Activated CD8-positive, alpha-beta memory T cell treated with anti-CD3 and anti-CD28 coated beads for 48 hours (primary cell): ENCODE measurements at places on chromosomes 16 and 17.

GRCh38 chr16:86365513-86366273 lies 144.6 kb upstream of the FOXF1 start:
- no peak for DNase-seq

GRCh38 chr17:31388351-31388750 lies 3.1 kb upstream of the RAB11FIP4 start:
- DNase-seq = no peak

- no peak for DNase-seq
Observed at GRCh38 chr16:86379505-86379846, 130.9 kb upstream of the FOXF1 start.

DNA sequence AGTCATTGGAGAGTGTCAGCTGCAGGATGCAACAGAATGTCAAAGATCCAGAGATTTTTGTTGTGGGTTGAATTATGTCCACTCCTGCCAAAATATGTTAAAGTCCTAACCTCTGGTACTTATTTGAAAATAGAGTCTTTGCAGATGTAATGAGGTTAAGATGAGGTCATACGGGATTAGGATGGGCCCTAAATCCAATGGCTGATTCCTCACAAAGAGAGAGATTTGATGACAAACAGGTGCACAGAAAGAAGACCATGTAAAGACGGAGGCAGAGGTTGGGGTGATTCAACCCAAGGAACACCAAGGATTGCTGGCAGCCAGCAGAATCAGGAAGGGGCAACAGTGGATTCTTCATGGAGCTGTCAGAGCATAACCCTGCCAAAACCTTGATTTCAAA lies 34.5 kb upstream of the USP22 start:
- DNase-seq = no peak

- no peak for DNase-seq
Observed at GRCh38 chr17:72382971-72383722, 262.3 kb downstream of the SOX9 start.

- no peak for DNase-seq
Observed at GRCh38 chr16:47037396-47037745, 63.9 kb upstream of the DNAJA2 start.

- DNase-seq = no peak
Observed at GRCh38 chr16:88926374-88926990, 50.5 kb downstream of the CBFA2T3 start.

DNA sequence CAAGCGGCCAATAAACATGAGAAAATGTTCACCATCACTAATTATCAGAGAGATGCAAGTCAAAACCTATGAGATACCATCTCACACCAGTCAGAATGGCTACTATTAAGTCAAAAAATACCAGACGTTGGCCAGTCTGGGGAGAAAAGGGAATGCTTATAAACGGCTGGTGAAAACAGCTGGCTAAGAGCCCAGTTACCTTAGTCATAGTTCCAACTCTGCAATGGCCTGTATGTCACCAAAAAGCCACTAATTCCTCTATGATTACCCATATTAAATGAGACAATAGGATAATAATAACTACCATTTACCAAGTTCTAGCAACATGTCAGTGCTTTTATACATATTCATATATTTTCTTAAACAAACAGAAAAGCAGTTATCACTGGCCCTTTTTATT lies 42.9 kb upstream of the CDRT4 start:
- DNase-seq = no peak

DNA sequence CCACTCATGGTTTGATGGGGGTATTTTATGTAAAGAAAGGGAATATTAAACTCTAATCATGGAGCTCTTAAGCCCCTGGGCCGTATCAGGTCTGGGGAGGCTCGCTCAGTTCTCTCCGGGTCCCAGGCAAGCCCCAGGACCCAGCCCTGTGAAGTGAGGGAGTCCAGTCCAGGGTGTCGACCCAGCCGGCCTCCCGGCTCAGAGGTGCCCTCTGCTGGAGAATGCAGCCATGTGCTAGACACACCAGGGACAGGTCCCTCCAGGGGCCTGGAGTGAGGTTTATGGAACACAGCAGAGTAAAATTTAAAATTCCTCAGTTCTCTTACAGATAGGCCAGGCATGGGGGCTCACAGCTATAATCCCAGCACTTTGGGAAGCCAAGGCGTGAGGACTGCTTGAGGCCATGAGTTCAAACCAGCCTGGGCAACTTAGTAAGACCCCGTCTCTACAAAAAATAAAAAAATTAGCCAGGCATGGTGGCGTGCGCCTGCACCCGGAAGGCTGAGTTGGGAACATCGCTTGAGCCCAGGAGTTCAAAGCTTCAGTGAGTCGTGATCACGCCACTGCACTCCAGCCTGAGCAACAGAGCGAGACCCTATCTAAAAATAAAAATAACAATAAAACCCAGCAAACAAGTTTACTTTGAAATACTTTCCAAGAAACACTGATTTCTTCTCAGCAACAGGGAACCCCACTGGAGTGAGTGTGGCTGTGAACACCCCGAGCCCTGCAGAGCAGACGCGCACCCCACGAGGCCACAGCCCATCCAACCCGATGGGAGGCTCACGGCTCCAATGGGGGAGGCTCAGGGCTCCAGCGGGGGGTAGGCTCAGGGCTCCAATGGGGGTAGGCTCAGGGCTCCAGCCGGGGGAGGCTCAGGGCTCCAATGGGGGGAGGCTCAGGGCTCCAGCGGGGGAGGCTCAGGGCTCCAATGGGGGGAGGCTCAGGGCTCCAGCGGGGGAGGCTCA lies 72.2 kb downstream of the ZNF778 start:
- peak; percentile 18 for DNase-seq

DNA sequence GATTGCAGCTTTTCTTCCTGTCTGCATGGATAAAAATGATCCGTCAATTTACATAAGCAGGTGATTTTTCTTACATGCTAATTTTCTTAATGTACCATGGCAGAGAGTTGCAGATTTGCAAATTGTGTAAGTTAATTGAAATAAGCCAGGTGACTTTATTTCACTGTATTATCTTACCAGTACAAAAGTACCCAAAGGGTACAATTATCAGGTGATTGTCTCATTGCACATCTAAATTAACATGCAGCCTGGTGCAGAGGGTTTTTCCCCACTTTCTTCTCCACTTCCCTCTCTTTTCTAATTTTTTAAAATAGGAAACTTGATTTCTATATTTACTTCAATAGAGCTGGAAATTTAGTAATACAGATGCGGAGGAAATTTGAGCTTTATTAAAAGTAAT lies 11.2 kb downstream of the NLK start:
- no peak for DNase-seq

- DNase-seq = no peak
Observed at GRCh38 chr17:82016875-82017459, 5.7 kb downstream of the CENPX start.

- DNase-seq = no peak
Observed at GRCh38 chr17:78325076-78325687, 34.7 kb downstream of the SOCS3 start.

DNA sequence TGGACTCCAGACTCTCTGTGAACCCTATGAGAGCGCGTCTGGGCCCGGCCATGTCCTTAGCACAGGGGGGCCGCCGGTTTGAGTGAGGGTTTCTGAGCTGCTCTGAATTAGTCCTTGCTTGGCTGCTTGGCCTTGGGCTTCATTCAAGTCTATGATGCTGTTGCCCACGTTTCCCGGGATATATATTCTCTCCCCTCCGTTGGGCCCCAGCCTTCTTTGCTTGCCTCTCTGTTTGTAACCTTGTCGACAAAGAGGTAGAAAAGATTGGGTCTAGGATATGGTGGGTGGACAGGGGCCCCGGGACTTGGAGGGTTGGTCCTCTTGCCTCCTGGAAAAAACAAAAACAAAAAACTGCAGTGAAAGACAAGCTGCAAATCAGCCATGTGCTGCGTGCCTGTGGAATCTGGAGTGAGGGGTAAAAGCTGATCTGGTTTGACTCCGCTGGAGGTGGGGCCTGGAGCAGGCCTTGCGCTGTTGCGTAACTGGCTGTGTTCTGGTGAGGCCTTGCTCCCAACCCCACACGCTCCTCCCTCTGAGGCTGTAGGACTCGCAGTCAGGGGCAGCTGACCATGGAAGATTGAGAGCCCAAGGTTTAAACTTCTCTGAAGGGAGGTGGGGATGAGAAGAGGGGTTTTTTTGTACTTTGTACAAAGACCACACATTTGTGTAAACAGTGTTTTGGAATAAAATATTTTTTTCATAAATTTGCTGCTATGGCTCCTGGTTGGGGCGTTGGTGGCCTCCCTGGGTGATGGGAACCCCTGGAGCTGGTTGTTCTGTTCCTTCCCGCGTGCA lies 23.1 kb downstream of the STAT5A start:
- no peak for DNase-seq
